Right lobe of liver (tissue), 6 donors: ENCODE measurements at places on chromosomes 3 and 15. TPM values are rescaled to one million over a fixed set of nuclear protein-coding genes. Genes with fewer than 3 reads are reported as not detected.

DNA sequence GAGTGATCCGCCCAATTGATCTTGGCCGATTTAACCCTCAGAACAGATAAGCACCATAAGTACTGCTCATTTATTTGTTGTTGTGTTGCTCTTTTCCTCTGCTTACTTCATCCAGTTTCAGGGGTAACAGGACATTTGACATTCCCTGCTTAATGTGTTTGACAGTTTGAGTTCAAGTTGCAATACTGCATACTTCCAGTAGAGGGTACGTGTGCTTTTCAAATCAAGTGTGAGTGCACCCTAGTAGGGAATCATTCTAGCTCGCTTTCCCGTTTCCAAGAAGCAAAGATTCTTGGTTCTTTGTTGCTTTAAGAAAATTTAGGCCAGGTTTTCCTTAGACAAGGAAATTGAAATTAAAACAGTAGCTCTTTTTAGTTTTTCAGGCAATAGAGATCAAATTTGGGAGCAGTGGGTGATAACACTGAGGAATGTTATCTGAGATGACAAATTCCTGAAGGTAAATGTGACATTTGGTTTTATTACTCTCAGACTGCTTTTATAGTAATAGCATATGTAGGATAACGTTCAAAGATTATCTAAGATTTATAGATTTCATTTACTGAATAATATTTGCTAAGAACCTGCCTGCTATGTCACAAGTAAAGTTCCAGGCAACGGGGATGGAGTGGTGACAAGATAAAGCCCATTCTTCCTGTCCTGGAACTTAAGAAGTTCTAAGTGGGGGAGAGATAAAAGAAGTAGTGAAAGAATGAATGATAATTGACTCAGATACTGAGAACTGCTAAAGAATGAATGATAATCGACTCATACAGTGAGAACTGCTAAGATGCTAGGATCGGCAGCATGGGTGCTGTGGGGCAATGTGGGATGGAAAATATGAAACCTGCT is 73.3 kb downstream of the SYNPR start:
- DNase-seq, result no peak

- no peak for DNase-seq
These were observed 12.3 kb upstream of the MFSD1 start for GRCh38 chr3:158789592-158789991.

DNA sequence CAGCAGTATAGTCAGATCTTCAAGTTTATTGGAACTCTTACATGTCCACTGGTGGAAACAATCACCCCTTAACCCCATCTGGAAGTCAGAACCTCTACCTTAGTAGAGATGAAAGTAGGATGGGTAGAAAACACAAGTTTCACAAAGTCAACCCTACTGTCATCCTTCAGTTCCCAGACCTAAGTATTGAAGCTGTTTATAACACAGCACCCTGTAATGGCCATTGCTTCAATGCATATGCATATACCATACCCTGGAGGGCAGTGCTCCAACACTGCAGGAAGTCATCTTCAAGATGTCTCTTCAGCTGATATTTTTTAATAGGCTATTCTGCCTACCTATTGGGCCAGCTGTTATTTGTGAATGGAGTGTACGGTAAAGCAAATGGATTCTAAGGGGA is 241.3 kb downstream of the UBE2E2 start:
- no peak for DNase-seq

- no peak for DNase-seq
These were observed 608.5 kb upstream of the AGTR1 start for GRCh38 chr3:148089171-148089570.

GRCh38 chr15:59998305-59998949 is 5.7 kb upstream of the FOXB1 start:
- DNase-seq, result no peak

DNA sequence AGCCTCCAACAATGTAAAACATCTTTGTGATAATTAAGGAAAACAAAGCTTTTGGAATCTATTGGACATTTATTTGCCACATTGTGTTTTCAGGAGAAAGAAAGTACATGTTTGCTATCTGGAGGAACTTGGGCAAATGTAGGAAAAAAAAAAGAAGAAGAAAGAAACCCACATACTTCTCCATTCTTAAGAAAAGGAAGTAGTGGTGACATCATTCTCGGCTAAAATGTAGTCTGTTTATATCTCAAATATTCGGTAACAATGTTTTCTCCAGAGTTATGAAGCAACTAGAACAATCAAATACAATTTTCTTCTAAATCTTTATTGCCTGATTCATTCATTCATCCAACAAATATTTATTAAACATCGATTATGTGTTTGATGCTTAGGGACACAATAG is 2.3 kb upstream of the TGFBR2 start:
- no peak for DNase-seq

- DNase-seq, result no peak
These were observed 102.6 kb upstream of the IL12A start for GRCh38 chr3:159886050-159886449.

- no peak for DNase-seq
These were observed 5.2 kb downstream of the OPA1 start for GRCh38 chr3:193598202-193598601.

- peak; percentile 27 for DNase-seq
These were observed 192.0 kb downstream of the UBE3A start for GRCh38 chr15:25246641-25247406.

GRCh38 chr3:37054370-37054769 is 61.1 kb downstream of the MLH1 start:
- no peak for DNase-seq

DNA sequence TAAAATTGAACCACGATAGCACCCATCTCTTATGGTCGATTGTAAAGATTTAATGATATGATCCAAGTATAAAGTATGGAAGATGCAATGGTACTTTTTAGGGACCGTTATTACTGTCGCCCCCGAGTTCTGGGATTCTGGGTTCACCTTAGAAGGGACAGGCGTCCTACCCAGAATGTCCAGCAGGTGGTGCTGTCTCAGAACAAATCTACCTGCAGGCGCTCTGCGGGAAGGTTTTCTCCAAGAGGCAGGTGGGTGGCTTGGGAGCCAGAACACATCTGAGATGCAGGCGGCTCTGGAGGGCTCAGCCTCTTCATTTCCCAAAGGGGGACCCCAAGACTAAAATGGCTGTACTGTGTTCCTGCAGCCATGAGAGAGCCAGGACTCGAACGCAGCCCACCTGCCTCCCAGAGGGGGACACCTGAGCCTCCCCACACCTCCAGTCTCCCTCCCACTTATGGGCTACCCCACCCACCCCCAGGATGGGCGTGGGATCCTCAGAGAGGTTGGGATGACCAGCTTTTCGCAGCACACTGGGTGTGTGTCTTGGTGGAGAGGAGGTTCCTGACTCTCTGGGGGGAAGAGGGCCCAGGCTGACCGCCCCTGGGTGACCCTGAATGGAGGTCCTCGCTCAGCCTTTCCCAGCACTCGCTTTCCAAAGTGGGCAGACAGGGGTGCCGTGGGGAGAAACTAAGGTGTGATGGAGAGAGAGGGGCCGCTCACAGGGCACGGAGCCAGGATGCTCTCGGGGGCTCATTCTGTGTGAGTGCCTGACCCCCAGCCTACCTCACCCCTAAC is 28.1 kb upstream of the CORO2B start:
- peak; percentile 70 for DNase-seq

- DNase-seq, result peak; percentile 64
These were observed 45.5 kb upstream of the SLC41A3 start for GRCh38 chr3:126129398-126129891.

GRCh38 chr3:4493941-4494894 is 1.1 kb downstream of the ITPR1 start:
- no peak for DNase-seq

DNA sequence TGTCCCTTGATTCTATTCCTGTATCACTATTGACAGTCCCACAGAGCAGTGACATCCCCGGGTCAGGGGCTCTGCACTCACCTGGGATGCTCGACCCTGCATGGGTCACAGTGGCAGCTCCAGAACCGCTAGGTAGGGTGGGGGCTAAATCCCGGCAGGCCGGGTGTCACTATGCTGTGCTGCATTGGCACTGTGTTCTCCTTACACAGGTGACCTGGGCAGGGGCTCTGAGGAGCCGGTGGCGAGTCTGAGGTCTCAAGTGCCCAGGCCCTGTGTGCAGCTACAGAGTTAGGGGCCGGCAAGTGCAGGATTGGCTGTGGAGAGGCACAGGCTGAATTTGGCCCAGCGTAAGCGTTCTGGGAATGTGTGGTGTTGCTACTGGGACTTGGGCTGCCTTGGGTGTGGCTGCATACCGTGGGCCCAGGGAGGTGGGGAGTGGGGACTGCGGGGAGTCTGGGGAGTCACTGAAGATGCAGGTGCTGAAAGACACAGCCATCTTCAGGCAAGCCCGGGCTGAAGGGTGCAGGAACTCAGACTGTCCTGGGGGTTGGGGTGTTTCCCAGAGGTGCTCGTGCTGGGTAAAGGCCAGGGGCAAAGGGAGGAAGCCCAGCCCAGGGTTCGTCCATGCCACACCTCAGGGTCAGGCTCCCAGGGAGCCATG is 102.6 kb upstream of the PRR20G start:
- DNase-seq, result no peak

DNA sequence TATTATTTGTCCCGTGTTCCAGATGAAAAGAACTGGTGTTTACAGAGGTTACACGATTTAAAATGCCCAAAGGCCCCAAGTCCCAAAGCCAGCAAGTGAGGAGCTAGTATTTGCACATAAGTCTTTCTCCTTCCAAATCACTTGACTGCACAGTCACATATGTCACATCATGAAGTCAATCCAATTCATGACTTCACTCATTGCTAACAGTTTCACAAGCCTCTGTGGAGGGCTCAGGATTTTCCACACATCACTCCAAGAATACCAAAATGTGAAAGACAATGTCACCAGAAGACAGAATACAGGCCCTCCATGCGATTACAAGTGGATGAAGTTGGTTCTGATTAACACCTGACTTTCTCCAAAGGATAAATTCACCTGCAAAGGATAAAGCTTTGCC is 283.1 kb upstream of the UBE2E2 start:
- no peak for DNase-seq

DNA sequence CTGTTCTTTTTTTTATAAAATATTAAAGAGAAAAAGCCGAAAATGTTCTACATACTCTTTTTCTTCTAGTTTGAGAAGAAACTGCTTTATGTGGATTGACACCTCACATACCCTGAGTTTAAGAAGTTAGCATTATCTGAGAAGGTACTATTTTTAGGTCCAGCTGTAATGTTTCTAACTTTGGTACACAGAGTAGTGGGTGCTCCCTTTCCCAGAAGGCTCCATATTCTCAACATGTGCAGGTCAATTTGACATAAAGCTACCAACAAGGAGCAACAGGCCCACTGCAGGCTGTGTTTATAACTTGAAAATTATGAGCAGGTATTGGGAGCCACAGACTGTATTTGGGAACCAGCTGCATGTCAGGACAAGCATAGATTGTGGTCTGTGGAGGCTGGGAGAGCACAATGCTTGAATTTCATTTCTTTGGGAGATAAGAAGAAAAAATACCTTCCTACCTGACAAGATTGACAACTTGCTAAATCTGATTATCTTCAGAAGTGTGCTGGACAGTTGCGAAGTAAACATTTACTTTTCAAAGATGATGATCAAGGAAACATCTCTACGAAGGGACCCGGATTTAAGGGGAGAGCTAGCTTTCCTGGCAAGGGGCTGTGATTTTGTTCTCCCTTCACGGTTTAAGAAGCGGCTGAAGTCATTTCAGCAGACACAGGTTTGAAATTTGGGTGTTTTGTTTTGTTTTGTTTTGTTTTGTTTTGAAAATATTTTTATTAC is 57.2 kb downstream of the PPP2R3A start:
- DNase-seq, result no peak

DNA sequence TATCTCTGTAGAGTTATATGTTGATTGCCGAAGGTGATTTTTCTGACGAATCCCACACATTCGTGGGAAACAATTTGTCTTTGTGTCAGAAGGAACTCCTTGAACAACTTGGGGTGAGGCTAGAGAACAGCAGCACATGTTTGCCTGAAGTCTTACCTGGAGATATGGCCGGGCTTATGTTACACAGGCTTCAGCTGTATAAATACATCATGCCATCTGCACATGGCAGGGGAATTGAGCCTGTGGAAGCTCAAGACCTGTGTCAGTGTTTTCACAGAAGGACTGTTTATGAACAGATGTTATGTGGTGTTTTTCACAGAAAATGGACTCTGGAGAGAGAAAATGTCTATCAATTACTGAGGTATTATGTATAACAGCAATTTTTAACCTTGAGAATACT is 203.6 kb upstream of the MDFIC2 start:
- no peak for DNase-seq

GRCh38 chr3:33779751-33780150 is 18.7 kb upstream of the PDCD6IP start:
- no peak for DNase-seq

- no peak for DNase-seq
These were observed 278.2 kb upstream of the KCNH8 start for GRCh38 chr3:18870074-18870640.

GRCh38 chr15:90414408-90415028 is 26.5 kb downstream of the IQGAP1 start:
- no peak for DNase-seq

DNA sequence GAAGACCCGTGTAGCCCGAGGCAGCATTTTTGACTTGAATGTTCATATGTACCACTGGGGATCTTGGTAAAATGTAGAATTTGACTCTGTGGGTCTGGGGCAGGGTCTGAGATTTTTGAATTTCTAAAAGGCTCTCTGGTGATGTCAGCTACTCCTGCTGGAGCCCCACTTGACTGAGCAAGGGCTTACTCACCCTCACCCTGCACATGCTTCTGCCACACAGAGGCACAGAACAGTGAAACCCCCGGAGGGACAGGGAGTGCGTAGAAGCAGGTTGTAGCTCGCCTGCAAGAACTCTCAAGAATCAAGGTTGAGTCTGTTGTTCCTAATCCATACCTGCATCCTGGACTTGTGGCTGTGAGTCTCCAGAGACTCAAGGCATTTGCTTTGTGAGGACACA is 41.1 kb downstream of the SLCO3A1 start:
- DNase-seq, result no peak

DNA sequence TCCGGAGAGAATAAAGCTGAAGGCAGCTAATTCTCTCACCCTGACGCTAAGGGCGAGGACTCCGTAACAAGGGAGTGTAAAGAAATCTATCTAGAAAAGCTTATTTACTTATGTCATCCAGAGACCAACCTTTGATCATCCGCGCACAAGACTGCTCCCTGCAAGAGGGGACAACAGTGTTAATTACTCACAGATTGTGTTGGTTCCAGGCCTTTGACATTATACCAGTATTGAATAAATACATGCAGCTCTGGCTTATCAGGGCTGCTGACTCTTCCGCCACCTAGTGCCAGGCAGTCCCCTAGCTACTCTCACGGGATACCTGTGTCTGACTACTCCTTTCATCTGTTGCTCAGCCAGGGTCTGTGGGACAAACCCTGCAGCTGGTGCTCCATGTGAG is 211.7 kb downstream of the DTWD1 start:
- DNase-seq, result peak; percentile 34

GTF2A2 gene
- 16.9 TPM for total RNA-seq

KCTD6 gene
- 9.4 TPM for total RNA-seq

SLC22A13 gene
- 0.16 TPM for total RNA-seq

YEATS2 gene
- 12.1 TPM for total RNA-seq

EPM2AIP1 gene
- 8.9 TPM for total RNA-seq

RPL15 gene
- 862 TPM for total RNA-seq

BNC1 gene
- total RNA-seq, result 0.31 TPM

TRIM42 gene
- not detected for total RNA-seq

C3orf62 gene
- 2.1 TPM for total RNA-seq

UTS2B gene
- total RNA-seq, result not detected

NPTN gene
- 25.4 TPM for total RNA-seq

CPLX3 gene
- not detected for total RNA-seq
